Colonic mucosa (tissue), 4 donors: ENCODE measurements at places on chromosomes 5 and 9. TPM values are rescaled to one million over a fixed set of nuclear protein-coding genes. Genes with fewer than 3 reads are reported as not detected.
A peak's percentile ranks its signal among the peaks of the same experiment; 100 is the strongest.

- peak; percentile 55 for DNase-seq
Observed at GRCh38 chr5:172110921-172111851, 76.8 kb downstream of the STK10 start.

NME5 gene
- total RNA-seq: not detected

GRCh38 chr9:110942522-110942921, 95.7 kb downstream of the LPAR1 start:
- no peak for DNase-seq

DNA sequence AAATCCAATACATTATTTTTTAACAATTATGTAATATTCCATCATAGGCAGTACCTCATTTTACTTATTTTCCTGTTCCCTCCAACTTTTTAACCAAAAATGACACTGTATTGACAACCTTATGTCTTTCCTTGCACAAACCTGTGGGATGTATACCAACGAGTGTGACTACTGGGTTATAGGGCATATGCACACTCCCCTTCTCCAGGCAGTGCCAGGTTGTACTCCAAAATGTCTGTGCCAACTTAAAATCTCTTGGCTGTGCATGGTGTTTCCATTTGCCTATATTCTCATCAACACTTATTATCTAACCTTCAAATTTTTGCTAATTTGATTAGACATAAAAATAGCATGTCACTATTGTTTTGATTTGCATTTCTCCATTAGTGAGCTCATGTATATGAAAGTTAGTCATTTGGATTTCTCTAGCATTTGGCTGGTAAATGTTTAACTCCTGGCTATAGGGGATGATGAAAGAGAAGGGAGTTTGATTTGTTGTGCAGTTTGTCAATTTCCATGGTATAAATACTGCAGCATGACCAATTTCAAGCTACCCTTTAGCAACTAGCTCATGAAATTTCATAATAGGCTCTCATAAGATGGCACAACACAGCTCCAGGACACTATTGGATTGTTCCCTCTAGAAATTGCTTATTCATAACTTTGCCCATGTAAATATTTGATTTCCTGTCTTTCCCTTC, 129.9 kb downstream of the BAAT start:
- DNase-seq: no peak

- DNase-seq: no peak
Observed at GRCh38 chr5:137997726-137998213, 35.1 kb downstream of the FAM13B start.

- DNase-seq: no peak
Observed at GRCh38 chr9:75658301-75658905, 232.1 kb upstream of the PCSK5 start.
